ENCODE measurements at places on chromosomes 3 and 15. TPM values are rescaled to one million over a fixed set of nuclear protein-coding genes. Genes with fewer than 3 reads are reported as not detected.

- H3K36me3 ChIP-seq = no peaks in the 10 kb centered on the region
- no peaks in the 10 kb centered on the region for H3K4me1 ChIP-seq
- H3K27me3 ChIP-seq = no peaks in the 10 kb centered on the region
- no peak overlapping the region for H3K27ac ChIP-seq
Observed at GRCh38 chr3:27085829-27086730, 283.1 kb downstream of the NEK10 start.

DNA sequence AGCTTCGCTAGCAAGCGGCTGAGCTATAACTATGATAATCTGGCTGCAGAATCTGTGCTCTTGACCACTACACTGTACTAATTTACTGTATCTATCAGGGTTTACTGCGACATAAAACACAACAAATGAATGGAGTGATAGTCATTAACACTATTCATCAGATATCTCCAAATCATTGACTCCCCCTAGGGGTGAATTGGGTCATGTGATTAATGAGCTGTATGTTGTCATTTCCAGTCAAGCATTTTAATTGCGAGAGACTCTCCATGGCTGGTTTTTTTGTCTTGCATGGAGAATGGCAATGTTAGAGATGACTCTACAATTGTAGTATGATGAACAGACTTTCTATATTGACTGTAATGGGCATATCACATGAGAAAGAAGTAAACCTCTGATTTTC, 10.5 kb upstream of the TM4SF18 start:
- H3K36me3 ChIP-seq = no peaks in the 10 kb centered on the region
- no peak overlapping the region for H3K4me3 ChIP-seq
- peaks cover 7% of the 10 kb centered on the region for H3K4me1 ChIP-seq
- peaks cover 56% of the 10 kb centered on the region for H3K27me3 ChIP-seq
- no peak for DNase-seq
- no peak overlapping the region for H3K27ac ChIP-seq

- no peak for DNase-seq
- no peak overlapping the region for H3K27ac ChIP-seq
- H3K4me3 ChIP-seq = no peak overlapping the region
- no peaks in the 10 kb centered on the region for H3K27me3 ChIP-seq
Observed at GRCh38 chr3:148641722-148642121, 56.0 kb upstream of the AGTR1 start.

The FRMD5 gene
- 0.21 TPM for total RNA-seq
